Activated CD4-positive, alpha-beta T cell treated with anti-CD3 and anti-CD28 coated beads, Interleukin-2, amount 50 U/mL, for 4 hours (primary cell): ENCODE measurements at places on chromosomes 1 and 21.

GRCh38 chr1:15279576-15280230 lies 32.7 kb downstream of the FHAD1 start:
- DNase-seq, result no peak

DNA sequence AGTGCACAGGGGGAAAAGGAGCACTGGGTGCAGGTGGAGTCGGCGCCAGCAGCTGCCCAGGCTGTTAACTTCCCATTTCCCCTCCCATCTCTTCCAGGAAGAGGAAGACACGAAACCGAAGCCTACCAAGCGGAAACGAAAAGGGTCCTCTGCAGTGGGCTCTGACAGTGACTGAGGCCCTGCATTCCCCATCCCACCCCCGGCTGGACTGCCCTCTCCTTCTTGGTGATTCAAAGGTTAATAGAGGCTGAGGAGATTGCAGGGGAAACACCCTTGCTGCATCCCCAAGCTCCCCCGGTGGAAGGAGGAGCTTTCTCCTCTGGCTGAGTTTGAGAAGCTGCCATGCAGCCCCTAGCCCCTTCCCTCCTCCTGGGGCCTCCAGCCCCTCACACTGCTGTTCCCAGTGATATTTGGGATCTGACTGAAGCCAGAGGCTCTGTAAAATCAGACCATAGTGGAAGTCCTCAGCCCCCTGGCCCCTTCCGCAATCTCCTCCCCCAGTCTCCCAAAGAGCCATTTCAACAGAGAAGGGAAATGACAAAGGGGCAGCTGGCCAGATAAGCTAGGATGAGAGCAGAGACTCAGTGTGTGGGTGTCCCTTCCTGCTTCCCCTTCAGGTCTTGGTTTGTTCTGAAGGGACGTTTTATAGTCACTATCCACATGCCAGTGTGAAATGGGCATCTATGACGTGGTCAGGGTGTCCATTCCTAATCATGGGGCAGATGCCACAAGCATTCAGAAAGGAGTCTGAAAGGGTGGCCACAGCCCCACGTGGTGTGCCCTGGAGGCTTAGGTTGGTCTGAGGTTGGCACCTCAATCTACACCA lies 1.9 kb upstream of the SLC27A3 start:
- DNase-seq, result no peak

- no peak for DNase-seq
These were observed 8.3 kb downstream of the OLIG2 start for GRCh38 chr21:33033961-33034413.

GRCh38 chr1:64470665-64471217 lies 812 bp downstream of the CACHD1 start:
- DNase-seq, result no peak

DNA sequence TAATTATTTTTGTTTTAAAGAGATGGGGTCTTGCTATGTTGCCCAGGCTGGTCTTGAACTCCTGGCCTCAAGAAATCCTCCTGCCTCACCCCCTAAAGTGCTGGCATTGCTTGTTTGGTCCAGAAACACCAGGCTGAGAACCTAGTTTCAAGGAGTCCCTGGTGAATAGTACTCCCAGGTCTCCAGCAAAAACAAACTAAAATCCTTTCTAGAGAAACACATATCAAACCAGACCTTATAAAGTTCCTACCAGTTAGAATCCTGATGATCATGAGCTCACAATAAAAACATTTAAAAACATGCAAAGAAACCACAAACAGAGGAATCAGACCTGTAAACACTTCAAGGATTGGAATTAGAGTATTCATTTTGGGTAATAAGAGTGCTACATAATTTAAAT lies 34.4 kb upstream of the PADI1 start:
- no peak for DNase-seq

DNA sequence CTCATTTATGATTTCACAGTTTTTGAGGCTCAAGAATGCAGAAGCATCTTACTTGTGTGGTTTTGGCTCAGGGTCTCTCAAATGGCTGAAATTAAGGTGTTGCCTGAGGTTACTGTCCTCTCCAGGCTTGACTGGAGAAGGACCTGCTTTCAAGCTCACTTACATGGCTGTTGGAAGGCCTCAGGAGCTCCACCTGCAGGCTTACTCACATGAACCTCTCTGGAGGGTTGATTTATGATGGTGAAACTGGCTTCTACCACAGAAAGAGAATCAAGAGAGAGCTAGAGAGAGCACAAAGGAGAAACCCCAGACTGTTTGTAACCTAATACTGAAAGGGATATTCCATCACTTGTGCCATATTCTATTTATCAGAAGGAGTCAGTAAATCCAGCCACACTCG lies 6.2 kb upstream of the KCNK2 start:
- DNase-seq, result no peak

GRCh38 chr1:26854906-26855305 lies 8.0 kb upstream of the SFN start:
- no peak for DNase-seq

DNA sequence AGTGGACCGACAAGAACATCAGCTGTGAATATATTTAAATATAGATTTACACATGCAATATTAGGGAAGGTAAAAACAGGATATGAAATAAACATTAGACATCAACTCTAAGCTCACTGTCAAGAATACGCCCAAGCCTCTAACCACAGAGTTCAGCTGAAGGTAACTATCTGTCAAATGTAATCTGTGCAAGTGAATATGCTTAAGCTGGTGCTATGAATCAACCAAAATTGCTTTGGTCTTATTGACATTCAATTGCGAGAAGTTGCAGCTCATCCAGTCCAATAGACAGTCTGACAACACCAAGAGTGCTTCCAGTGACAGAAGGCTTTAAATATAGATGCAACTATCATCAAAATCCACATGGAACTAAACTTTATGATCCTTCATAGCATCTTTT lies 32.3 kb downstream of the USH2A start:
- DNase-seq, result no peak

DNA sequence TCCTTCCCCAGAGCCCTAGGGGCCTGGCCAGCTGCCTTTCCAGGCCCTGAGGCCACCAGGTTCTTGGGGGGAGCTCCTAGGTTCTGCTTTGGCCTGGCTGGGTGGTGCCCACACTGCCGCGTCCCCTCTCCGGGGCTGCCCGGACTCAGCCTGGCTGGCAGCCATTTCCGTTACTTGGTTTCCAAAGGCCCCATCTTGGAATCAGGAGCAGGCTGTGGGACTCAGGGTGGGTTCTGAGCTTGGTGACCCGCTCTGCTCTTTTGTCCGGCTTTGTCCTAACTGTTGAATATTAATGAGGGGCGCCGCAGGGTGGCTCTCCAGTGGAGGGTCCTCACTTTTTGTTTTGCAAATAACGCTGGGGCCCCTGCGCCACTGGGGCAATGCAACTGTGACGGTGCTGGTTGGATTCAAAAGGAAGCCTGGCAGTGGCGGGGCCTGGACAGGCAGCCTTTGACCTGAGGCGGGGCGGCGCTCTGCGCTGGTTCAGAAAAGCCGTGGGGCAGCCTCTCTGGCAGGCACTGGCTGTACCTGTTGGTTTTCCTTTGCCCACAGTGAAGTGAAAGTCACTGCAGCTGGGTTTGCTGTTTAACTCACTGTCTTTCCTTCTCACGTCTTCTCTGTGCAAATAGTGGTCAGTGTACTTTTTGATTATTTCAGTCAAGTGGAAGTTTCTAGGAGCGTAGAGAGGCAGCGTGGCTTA lies 20.2 kb downstream of the SKI start:
- no peak for DNase-seq

- no peak for DNase-seq
These were observed 24.1 kb downstream of the CHI3L2 start for GRCh38 chr1:111251570-111251969.

DNA sequence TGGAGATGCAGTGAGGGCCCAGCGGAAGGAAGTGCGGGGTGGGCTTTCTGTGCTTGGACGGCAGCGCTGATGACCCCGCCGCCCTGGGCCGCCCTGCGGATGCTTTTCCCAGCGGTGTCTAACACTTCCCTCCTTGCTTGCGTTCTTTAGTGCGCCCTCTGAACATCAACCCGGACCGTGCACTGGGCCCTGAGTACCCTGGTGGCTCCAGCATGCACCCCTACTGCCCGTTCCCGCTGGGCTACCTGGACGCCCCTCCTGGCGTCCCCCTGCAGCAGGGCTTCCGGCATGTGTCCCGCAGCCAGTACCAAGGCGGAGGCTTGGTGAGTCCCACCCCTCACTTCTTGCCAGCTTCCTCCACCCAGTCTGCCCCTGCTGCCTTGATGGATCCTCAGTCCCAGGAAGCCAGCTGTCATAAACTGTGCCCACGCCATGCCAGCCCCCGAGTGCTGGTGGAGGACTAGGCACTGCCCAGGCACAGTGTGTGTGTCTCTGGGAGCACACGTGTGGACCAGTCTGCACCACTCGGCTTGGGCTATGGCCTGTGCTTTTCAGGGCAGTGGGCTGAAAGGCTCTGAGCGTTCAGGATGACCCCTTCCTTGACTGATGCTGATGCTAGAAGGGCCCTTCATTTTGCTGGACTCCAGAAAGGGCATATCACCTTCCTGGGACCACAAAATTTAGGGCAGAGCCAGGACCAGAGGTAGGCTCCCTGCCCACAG lies 2.3 kb downstream of the DMRTB1 start:
- DNase-seq, result no peak

- DNase-seq, result no peak
These were observed 15.7 kb downstream of the ZFYVE9 start for GRCh38 chr1:52157582-52157981.

DNA sequence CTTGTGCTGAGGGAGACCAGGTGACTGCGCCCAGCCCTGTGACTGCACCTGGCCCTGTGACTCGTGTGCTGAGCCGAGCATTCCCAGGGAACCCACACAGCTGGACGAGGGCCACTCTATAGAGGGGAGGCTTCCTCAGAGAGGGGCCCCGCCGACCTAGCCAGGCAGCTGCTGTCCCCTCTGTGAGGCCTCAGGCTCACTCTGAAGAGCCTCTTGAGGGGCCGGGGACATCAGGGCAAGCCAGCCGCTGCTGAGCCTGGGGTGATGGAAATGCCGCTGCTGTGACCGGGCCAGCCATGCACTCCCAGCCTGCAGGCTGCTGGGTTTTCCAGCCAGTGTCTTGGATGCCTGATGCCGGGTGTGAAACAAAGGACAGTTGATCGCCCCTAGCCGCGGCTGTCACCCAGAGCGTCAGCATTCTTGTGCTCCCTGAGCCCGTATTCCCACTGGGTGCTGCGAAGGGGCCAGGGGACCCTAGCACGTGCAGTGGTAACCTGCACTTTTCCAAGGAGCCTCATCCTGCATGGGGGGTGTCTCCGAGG lies 17.5 kb downstream of the PFKL start:
- no peak for DNase-seq
